ENCODE measurements at places on chromosomes 12 and 14. TPM values are rescaled to one million over a fixed set of nuclear protein-coding genes. Genes with fewer than 3 reads are reported as not detected.

GRCh38 chr12:102957339-102958050 lies at the start of gene ASCL1:
Gene ASCL1 (plus strand): TSS chr12:102957674. CDS start chr12:102958245, 571 bp downstream.
- H3K27me3 ChIP-seq: peaks cover 39% of the 10 kb centered on the region
- DNase-seq: peak; percentile 11
- H3K4me3 ChIP-seq: peak within 1 kb of the TSS; percentile 22

- no peaks in the 10 kb centered on the region for H3K4me1 ChIP-seq
- H3K27me3 ChIP-seq: no peaks in the 10 kb centered on the region
- H3K4me3 ChIP-seq: no peak overlapping the region
- H3K36me3 ChIP-seq: no peaks in the 10 kb centered on the region
- DNase-seq: no peak
- no peak overlapping the region for H3K27ac ChIP-seq
Measured at GRCh38 chr14:30240685-30241084, 313.0 kb upstream of the PRKD1 start.

GRCh38 chr12:76470028-76470939 lies 89.3 kb downstream of the OSBPL8 start:
- H3K27ac ChIP-seq: no peak overlapping the region
- H3K27me3 ChIP-seq: no peaks in the 10 kb centered on the region
- peaks cover 8% of the 10 kb centered on the region for H3K4me1 ChIP-seq
- no peaks in the 10 kb centered on the region for H3K36me3 ChIP-seq
- H3K4me3 ChIP-seq: no peak overlapping the region
- peak; percentile 68 for DNase-seq

TAS2R30 gene
- total RNA-seq: 3.7 TPM

DNA sequence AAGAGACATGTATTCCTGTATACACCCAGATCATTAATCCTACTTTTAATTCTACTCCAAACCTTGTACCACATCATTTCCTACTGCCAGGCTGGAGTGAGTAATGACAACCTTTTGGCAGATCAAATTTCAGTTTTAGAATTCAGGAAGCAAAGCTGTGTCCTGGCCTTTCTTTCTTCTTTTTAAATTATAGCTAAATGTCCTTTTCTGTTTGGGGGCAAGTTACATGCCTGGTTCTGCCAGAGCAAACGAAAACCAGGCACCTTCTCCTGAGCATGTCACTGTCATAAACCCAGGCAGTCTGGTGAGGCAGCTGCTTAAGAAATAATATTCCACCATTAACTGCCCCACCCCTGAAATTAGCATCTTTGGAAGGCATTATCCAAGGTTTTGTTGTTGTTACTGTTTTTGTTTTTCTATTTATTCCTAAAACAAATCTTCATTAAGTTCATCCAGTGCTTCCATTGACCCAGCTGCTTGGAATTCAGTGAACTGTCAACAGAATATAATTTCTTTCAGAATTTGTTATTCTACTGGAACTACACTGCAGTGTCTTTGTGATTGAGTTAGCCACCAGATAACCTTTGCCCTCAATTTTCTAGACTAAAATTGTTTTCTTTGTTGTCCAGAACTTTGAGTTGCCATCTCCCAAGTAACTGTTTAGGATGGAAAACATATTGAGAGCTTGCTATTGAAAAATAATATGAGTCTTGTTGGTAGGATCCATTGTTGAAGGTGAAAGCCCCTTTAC lies 33.2 kb downstream of the SAMD4A start:
- no peaks in the 10 kb centered on the region for H3K36me3 ChIP-seq
- peak overlapping the region; percentile 6 for H3K4me3 ChIP-seq
- DNase-seq: peak; percentile 76
- no peaks in the 10 kb centered on the region for H3K27me3 ChIP-seq
- H3K4me1 ChIP-seq: peaks cover 31% of the 10 kb centered on the region

- H3K4me3 ChIP-seq: peak overlapping the region; percentile 81
- peak overlapping the region; percentile 77 for H3K27ac ChIP-seq
- H3K4me1 ChIP-seq: peaks cover 5% of the 10 kb centered on the region
- DNase-seq: peak; percentile 46
- no peaks in the 10 kb centered on the region for H3K27me3 ChIP-seq
Measured at GRCh38 chr12:65741656-65742017, 82.6 kb upstream of the HMGA2 start.

RITA1 gene
- 20.4 TPM for total RNA-seq

KLRC4 gene
- not detected for total RNA-seq

- DNase-seq: no peak
- H3K36me3 ChIP-seq: peaks cover 6% of the 10 kb centered on the region
- no peaks in the 10 kb centered on the region for H3K27me3 ChIP-seq
- no peak overlapping the region for H3K27ac ChIP-seq
- peaks cover 11% of the 10 kb centered on the region for H3K4me1 ChIP-seq
Measured at GRCh38 chr14:59356767-59357166, 108.4 kb downstream of the GPR135 start.

GRCh38 chr14:99176156-99176945 lies 95.6 kb downstream of the BCL11B start:
- DNase-seq: no peak
- H3K4me1 ChIP-seq: no peaks in the 10 kb centered on the region
- H3K27me3 ChIP-seq: no peaks in the 10 kb centered on the region
- no peak overlapping the region for H3K27ac ChIP-seq

DNA sequence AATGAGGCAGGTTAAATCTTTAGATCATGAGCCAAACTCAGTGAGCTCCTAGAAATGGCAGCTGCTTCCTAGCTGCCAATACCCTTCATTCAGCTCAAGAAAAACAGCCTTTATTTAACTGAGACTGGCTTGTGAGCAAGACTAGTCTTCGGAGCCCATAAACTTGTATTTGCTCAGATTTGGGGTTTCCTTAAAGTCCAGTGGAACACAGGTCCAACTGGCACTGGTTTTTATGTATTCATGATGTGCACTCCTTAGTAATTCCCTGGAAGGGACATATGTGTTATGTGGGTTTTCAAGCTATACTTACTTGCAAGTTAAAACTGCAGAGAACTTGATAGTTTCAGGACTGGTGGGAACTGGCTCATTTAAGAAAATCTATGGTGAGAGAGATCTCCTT lies 380.1 kb upstream of the TMEM132C start:
- no peaks in the 10 kb centered on the region for H3K4me1 ChIP-seq
- DNase-seq: no peak
- no peaks in the 10 kb centered on the region for H3K36me3 ChIP-seq
- H3K4me3 ChIP-seq: no peak overlapping the region
- no peaks in the 10 kb centered on the region for H3K27me3 ChIP-seq

DNA sequence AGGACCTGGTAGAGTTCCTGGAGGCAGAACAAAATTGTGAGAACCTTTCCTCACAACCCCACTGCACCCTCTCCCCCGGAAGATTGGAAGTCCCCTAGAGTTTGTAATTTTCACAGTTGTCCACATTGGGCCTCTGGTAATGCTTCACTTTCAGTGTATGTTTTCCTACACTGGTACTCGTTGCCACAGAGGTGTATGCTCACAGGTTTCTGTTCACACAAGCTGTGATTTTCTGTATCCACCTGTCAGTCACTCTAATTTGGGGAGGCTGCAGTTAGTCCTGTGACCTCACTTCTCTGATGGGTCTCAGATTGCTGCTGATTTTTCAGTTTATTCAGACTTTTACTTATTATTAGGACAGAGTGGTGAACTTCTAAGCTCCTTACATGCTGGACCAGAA lies 66.4 kb upstream of the BMP4 start:
- H3K27ac ChIP-seq: no peak overlapping the region
- no peak overlapping the region for H3K4me3 ChIP-seq
- no peaks in the 10 kb centered on the region for H3K36me3 ChIP-seq

- no peaks in the 10 kb centered on the region for H3K36me3 ChIP-seq
- H3K27me3 ChIP-seq: no peaks in the 10 kb centered on the region
- H3K4me1 ChIP-seq: peaks cover 10% of the 10 kb centered on the region
- no peak overlapping the region for H3K27ac ChIP-seq
Measured at GRCh38 chr12:31582155-31582554, 8.8 kb downstream of the DENND5B start.

DNA sequence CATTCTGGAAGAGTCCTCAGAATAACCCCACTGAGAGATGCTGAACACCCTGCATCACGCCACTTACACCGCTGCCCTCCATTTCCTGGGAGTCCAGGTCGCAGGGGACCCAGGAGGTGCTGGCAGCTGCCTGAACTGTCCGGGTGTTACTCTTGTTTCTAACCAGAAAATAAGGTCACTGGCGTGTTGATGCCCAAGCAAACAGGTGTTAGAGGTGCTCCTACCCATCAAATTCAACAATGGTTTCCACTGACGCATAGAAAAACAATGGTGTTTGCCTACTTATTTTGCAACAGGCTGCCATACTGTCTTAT lies 23.8 kb downstream of the PITPNM2 start:
- H3K4me1 ChIP-seq: peaks cover 13% of the 10 kb centered on the region
- DNase-seq: no peak
- H3K4me3 ChIP-seq: no peak overlapping the region
- H3K27ac ChIP-seq: peak overlapping the region; percentile 64

DNA sequence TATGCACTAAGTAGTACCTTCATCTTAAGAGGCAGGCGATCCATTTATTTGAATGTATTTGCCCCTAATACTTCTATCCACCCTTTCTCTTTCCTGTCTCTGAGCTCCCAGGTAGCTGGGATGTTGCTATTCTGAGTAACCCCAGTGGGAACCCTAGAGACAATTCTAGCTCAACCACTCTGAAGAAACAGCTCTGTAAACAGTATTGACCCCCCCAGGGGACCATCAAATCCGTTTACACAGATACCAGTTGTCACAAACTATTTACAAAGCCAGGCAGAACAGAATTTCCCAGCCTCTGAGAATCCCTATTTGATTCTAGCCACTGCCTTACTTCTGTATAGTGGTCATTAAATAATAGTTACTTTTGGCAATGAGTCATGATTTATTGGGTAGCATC lies 64.9 kb downstream of the MIPOL1 start:
- no peak overlapping the region for H3K27ac ChIP-seq
- H3K36me3 ChIP-seq: no peaks in the 10 kb centered on the region
- no peak overlapping the region for H3K4me3 ChIP-seq

GRCh38 chr14:91115986-91116770 lies 2.3 kb downstream of the DGLUCY start:
- H3K27me3 ChIP-seq: no peaks in the 10 kb centered on the region
- DNase-seq: peak; percentile 18
- peak overlapping the region; percentile 66 for H3K4me3 ChIP-seq
- H3K27ac ChIP-seq: no peak overlapping the region
- H3K36me3 ChIP-seq: no peaks in the 10 kb centered on the region
- peaks cover 30% of the 10 kb centered on the region for H3K4me1 ChIP-seq

DNA sequence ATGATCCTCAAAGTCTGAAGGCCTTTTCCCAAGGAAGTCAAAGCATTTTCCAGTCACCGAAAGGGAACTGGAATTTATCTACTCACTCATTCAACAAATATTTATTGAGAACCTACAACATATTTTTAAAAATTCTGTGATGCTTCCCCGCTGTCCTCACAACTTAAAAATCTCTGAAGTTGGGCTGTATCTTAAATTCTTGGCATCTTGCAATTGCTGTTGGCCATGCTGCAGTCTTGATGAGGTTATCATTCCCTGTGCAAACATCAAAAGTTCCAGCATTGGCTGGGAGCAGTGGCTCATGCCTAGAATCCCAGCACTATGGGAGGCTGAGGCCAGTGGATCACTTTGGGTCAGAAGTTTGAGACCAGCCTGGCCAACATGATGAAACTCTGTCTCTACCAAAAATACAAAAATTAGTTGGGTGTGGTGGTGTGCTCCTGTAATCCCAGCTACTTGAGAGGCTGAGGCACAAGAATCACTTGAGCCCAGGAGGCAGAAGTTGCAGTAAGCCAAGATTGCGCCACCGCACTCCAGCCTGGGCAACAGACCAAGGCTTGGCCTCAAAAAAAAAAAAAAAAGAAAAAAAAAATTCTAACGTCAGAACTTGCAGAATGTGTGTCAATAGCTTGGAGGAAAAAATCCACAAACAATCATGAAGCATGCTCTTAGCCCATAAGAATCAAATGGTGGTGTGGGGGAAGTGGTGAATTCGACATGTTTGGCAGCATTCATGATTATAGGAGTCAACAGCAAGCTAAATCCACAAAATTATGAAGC lies 34.9 kb downstream of the CCDC177 start:
- peaks cover 14% of the 10 kb centered on the region for H3K27me3 ChIP-seq
- no peak for DNase-seq
- H3K4me1 ChIP-seq: no peaks in the 10 kb centered on the region
- no peaks in the 10 kb centered on the region for H3K36me3 ChIP-seq
- no peak overlapping the region for H3K4me3 ChIP-seq

GPR68 gene
- 0.51 TPM for total RNA-seq

- no peak overlapping the region for H3K27ac ChIP-seq
- H3K4me3 ChIP-seq: no peak overlapping the region
- peaks cover 23% of the 10 kb centered on the region for H3K4me1 ChIP-seq
Measured at GRCh38 chr12:2794191-2794735, 507 bp upstream of the FKBP4 start.

- DNase-seq: no peak
- no peaks in the 10 kb centered on the region for H3K4me1 ChIP-seq
- H3K27ac ChIP-seq: no peak overlapping the region
- peaks cover 2% of the 10 kb centered on the region for H3K36me3 ChIP-seq
- no peaks in the 10 kb centered on the region for H3K27me3 ChIP-seq
- H3K4me3 ChIP-seq: no peak overlapping the region
Measured at GRCh38 chr12:51777457-51777856, 71.1 kb downstream of the FIGNL2 start.

CAPS2 gene
- 2.9 TPM for total RNA-seq

Measured in endothelial cell of umbilical vein (primary cell).